ENCODE measurements at places on chromosomes 12 and 14.

GRCh38 chr12:30251546-30251945 lies 444.1 kb downstream of the IPO8 start:
- DNase-seq = no peak

DNA sequence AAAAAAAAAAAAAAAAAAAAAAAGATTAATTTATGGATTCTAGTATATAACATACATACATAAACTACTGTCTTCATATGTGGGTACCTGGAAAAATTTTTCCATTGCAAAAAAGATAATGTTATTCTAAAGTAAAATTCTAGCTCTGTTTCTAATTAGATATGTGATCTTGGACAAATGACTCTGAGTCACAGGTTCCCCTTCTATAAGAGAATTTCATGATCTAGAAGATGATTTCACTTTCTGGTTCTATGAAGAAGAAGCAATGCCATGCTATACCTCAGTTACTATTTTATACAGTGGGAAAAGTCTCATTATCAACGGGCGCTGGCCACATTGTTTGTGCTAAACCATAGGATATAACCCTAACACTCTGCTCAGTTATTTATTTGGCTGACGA lies 351.3 kb downstream of the ZFP36L1 start:
- no peak for DNase-seq

DNA sequence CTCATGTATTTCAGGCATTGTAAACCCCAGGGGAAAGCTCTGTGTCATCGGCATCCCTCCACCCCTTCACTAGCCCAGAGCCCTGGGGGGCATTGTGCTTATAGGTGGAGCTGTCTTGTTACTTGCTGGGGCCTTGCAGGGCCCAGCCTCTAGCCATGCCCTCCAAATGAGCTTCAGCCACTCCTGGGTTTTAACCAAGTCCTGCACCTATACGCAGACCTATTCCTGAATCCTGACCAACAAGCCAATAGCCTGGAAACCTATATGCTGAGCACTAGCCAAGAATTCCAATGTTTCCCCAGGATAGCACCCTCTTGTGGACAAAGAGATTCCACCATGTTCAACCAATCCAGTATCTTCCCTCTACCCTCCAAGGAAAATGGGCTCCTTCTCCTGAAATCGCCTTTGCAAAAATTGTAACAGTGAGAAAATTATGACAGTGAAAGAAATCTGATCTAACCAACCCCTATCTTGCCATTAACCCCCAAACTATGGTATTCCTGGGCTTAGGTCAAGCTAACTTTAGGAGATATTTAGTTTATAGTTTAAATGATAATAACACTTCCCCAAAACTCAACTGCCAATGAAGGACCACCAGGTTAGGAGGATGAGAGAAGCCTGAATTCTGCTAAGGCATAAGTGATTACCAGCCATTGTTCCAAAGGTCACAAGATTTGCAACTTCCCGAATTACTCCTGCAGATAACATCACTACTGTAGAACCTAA lies 55.5 kb downstream of the TTC7B start:
- peak; percentile 22 for DNase-seq

GRCh38 chr12:123949770-123950165 lies 22.9 kb downstream of the CCDC92 start:
- DNase-seq = no peak

GRCh38 chr12:68962877-68963855 lies 30.2 kb upstream of the CPM start:
- DNase-seq = no peak

DNA sequence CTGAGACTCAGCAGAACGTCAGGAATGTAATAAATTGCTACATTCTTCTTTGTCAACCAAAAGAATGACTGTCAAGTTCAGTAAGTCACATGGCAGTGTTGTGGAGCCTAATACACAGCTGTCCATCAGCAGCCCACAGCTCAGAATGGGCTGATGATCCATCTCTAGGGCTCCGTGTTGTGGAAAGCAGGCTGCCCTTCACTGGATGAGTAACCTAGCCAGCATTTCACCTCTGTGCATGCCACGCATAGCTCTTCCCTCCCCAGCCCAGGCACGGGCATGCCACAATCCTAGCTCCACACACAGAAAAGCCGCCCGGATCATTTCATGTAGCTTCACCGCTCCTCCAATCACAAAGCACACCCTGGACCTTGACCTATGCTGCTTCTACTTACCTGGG lies 878.0 kb upstream of the TMEM132C start:
- no peak for DNase-seq

GRCh38 chr12:76622351-76622750 lies 62.8 kb upstream of the OSBPL8 start:
- DNase-seq = no peak

DNA sequence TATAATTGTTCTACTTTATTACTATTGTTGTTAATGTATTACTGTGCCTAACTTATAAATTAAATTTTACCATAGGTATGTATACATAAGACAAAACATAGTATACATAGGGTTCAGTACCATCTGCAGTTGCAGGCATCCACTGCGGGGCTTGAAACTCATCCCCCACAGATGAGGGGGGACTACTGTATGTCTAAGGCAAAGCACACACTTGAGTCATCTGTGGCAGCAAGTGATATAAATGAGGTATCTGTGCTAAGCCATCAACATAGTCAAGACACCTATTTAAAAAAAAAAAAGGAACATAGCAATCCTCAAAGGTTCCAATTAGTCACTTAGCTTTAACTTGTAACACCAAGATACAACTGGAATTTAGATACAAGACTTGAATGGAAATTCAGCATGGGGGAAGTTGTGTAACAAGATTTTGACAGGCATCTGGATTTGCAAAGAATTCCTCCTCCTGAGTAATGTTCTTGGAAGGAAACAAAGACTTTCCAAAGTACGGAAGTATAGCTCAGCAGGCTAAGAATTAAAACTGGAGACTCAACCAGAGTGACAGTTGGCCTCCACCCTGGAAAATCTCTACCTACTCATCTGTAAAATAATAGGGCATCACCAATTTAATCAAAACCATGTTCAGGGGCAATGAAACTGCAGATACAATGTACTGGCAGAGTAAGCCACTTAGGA lies 14.9 kb downstream of the DCAF5 start:
- DNase-seq = no peak

DNA sequence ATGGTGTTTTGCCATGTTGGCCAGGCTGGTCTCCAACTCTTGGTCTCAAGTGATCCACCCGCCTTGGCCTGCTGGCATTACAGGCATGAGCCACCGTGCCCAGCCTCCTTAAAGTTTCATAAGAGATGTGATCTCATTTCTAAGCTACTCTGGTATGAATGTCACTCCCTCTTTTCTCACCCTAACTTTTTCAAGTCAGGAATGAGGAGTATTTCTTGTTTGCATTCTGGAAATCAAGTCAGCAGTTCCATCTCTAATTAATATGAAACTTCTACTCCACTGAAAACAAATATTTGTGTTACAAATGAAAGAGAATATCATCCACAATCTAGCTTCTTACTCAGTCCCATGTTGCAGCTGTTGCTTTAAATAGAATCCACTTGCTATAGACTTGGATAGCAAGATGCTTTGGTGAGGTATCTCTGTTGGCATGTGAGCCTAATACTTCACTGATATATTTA lies 61.3 kb downstream of the ARF6 start:
- DNase-seq = no peak

GRCh38 chr14:104150136-104151025 lies 12.0 kb downstream of the KIF26A start:
- peak; percentile 46 for DNase-seq

- no peak for DNase-seq
Observed at GRCh38 chr14:68331991-68332390, 460.9 kb downstream of the ZFP36L1 start.

DNA sequence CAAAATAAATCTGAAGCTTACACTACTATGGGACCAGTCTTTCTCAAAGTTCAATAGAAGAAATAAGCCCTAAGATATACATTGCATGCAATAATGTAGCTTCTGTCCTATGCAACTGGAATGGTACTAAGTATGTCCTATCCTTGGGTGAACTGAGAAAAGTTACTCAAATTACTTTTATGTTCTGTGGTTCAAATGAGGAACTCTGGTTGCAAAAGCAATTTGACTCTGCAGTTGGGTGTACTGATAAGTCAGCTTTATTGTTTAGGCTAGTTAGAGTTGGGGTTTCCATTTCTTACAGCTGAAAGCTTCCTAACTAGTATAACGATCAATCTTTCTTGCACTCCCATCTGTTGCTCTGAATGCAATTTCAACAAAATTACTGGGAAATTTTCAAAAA lies 29.2 kb downstream of the GPR135 start:
- DNase-seq = no peak

DNA sequence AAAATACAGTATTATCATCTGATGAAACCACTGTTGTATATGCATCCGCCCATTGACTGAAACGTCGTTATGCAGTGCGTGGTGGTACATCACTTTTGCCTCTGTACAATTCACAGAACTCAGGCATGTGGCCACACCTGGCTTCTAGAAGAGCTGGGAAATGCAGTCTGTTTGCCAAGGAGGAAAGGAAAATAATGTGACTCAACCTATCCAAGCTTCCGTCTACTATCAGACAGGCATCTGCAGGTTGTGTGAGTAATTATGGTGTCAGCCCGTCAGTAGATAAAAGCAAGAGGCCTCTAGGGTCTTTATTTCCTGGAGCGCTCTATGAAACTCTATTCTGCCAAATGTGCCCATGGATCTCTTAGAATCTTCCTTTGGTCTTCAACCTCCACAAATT lies 111.6 kb downstream of the BBS10 start:
- DNase-seq = no peak

DNA sequence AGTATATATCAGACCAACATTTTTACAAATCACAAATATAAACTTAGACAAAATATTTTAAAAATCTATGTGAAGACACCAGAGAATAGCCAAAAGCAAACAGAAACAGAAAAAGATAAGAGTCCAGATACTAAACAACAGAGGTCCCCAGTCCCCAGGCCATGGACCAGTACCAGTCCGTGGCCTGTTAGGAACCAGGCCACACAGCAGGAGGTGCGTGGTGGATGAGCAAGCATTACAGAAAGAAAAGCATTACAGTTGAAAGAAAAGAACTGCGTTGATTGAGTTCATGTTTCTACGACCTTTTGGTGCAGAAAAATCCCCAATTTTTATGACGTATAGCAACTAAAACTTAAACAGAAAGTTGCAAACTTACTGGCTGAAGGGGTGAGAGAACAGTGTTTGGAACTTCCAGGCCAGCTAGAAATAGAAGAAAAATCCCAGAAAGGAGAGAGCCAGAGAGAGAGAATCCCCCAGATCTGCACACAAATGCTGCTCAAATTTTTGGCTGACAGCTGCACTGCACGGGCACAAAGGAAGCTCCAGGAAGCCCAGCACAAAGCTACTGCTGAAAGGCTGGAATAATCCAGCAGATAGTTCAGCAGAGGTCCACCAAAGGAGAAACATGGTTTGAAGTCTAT lies 159.6 kb upstream of the C14orf180 start:
- no peak for DNase-seq

DNA sequence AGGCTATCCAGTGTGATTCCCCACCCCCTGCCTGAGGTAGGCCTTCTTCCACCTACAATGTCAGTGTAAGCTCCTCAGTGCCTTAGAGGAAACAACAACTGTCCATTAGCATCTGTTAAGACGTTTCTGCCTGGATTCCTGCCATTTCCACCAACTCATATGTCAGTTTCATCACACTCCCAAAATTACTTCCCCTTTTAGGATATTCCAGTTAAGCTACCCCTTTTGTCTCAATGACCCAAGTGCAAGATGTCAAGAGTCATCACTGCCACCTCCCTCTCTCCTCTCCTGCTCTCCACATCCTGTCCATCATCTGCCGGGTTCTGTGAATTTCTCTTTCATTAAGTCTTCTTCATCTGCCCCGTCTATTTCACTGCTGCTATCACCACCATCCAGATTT lies 189.4 kb downstream of the DPF3 start:
- no peak for DNase-seq

- DNase-seq = no peak
Observed at GRCh38 chr14:72880164-72880563, 13.7 kb downstream of the DPF3 start.

DNA sequence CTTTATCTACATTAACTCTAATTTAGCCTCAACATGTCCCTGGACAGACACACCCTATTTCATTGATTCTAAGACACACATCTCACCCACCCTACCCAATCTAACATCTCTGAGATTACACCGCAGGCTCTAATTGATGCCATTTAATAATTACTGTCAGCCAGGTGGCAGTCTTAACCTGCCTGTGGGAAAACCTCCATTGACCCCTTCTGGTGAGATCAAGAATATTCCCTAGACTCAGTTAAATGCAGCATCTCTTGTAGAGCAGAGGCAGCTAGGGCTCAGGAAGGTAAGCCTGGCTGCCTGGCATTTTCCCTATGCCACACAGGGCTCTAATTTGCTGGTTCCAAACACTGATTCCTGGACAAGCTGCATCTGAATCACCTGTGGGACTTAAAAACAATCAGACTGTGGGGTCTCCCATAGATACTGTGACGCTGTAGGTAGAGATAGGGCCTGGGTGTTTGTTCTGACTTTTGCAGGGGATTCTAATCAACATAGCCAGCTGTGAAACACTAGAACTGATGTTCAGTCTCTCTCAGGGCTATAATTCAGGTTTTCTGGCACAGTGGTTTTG lies 14.3 kb downstream of the MCRS1 start:
- peak; percentile 49 for DNase-seq

- DNase-seq = no peak
Observed at GRCh38 chr12:26361964-26362363, 166.6 kb downstream of the SSPN start.

DNA sequence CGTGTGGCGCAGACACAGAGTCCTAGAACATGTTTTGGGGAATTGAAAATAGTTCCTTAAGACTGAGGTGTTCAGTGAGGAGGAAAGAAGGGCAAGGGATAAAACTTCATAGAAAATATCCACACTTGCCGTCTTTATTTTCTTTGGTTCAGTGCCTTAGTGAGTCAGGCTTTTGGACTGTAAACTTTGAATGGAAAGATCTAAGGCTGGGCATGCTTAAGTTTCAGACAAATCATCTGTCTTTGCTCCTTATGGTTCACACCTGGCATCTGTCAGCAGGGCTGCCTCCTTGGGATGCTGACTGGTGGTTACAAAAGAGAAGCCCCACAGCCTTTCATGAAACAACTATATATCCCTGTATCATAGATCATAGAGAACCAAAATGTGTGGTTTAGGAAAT lies 136.3 kb upstream of the PRICKLE1 start:
- DNase-seq = no peak

DNA sequence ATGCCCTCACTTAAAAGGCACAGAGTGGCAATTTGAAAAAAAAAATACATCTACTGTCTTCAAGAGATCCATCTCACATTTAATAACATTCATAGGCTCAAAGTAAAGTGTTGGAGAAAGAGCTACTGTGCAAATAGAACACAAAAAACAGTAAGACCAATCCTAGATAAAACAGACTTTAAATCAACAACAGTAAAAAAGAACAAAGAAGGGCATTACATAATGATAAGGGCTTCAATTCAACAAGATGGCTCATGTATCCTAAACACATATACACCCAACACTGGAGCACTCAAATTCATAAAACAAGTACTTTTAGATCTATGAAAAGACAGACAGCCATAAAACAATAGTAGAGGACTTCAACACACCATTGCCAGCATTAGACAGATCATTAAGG lies 93.6 kb upstream of the PCED1B start:
- no peak for DNase-seq

GRCh38 chr14:61925043-61925442 lies 162.8 kb downstream of the SNAPC1 start:
- DNase-seq = no peak

GRCh38 chr12:91272461-91273063 lies 89.9 kb upstream of the DCN start:
- DNase-seq = no peak

All from NCI-H1105 (cell line).